A549 treated with ZK216348 at 1 μM for 4 hours (cell line): ENCODE measurements at places on chromosomes 7 and 10. TPM values are rescaled to one million over a fixed set of nuclear protein-coding genes. Genes with fewer than 3 reads are reported as not detected.

IDI2 gene
- total RNA-seq = not detected in 5 replicates

NRP1 gene
- 74.2 to 93.9 TPM (median 82.1 TPM) in 5 replicates for total RNA-seq

HPS1 gene
- total RNA-seq = 29.8 to 38.8 TPM (median 34.5 TPM) in 5 replicates

MMS19 gene
- 28.6 to 52.2 TPM (median 49.2 TPM) in 5 replicates for total RNA-seq

NEUROG3 gene
- total RNA-seq = not detected in 5 replicates

SLC35G1 gene
- 6.6 to 9.2 TPM (median 8.6 TPM) in 5 replicates for total RNA-seq

SEC61A2 gene
- total RNA-seq = 10.1 to 15.3 TPM (median 12.9 TPM) in 5 replicates
